ENCODE measurements at places on chromosomes 3 and 15.

- DNase-seq: no peak
These were observed 127.2 kb downstream of the SLCO3A1 start for GRCh38 chr15:91980502-91981267.

DNA sequence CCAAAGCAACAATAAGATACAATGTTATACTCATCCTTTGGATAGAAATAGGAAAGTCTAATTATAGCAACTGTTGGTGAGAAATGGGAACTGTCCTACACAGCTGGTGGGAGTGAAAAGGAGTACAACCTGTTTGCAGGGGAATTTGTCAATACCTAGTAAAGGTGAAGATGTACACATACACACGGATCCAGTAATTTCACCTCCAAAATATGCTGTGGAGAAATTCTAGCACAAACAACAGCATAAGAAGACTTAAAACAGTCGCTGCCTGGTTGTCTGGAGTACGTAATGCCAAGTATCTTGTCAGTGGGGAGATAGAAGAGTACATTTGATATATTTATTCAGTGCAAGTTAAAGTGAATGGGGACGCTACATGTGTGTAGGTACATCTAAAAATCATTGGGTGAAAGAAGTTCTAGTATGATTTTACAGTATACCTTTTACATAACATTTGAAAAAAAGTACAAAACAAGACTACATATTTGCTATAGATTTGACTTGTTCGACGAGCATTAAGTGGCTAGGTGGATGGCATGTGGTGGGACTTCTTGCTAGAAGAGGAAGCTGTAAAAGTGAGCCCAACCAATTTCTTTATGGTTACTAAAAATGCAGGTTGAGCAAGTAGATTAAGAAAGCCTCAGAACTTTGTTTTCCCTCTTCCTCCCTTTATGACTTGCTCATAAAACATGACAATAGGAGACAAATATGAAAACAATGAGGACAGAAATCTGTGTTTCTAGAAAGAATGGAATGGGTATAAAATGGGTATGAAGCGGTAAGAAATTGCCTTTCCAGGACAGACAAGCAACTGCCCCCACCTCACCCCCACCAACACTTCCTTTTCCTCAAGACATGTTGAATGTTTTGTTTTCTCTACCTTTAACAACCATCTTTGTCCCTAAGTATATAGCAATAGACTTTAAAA is 50.2 kb upstream of the CCR4 start:
- peak; percentile 34 for DNase-seq

GRCh38 chr3:24662449-24663345 is 168.0 kb upstream of the THRB start:
- no peak for DNase-seq

DNA sequence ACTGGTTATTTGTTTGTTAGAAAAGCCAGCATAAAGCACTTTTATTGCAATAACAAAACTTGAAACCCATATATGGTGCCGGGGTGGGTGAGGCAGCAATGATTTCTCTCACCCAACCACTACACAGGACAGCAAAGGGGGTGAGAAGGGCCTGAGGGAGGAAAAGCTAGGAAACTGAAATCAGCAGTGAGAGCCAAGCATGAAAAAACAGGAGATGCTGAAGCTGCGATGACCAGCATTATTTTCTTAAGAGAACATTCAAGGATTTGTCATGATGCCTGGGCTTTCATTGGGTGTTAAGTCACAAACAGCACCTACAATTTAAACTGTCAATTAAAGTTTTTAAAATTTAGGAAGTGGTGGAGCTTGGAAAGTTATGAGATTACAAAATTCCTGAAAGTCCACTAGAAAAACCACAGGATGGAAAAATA is 11.9 kb upstream of the TM4SF4 start:
- DNase-seq: no peak

DNA sequence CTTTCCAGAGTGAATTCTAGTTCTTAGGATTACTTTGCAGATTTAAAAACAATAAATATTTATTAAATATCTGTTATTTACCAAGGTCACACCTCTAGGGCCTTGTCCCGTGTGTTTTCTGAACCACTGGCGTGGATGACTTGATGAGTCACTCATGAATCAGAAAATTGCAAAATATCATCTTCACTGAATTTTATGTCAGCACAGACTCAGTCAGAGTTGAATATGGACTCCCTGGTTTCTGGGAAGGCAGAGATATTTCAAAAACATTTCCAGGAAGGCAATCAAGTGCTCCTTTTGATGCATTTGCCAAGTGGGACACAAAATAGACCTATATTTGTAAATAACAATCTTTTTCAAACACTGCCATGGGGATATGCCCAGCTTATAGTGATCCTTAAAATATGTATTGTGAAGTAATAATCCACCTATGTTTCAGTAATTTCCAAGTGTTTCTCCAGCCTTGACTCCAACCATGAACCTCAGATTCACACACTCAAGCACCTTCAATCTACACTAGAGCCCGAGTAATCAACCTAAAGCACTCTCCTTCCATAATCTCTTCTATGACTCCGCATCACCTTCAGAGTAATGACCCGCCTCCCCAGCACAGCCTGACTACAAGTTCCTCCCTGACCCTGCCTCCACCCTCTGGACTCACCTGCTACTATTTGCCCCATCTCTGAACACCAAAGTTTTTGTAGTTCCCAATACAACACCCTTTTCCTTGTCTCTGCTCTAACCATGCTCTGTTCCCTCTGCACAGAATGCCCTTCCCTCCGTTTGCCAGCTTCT is 24.3 kb downstream of the DPH3 start:
- peak; percentile 66 for DNase-seq

DNA sequence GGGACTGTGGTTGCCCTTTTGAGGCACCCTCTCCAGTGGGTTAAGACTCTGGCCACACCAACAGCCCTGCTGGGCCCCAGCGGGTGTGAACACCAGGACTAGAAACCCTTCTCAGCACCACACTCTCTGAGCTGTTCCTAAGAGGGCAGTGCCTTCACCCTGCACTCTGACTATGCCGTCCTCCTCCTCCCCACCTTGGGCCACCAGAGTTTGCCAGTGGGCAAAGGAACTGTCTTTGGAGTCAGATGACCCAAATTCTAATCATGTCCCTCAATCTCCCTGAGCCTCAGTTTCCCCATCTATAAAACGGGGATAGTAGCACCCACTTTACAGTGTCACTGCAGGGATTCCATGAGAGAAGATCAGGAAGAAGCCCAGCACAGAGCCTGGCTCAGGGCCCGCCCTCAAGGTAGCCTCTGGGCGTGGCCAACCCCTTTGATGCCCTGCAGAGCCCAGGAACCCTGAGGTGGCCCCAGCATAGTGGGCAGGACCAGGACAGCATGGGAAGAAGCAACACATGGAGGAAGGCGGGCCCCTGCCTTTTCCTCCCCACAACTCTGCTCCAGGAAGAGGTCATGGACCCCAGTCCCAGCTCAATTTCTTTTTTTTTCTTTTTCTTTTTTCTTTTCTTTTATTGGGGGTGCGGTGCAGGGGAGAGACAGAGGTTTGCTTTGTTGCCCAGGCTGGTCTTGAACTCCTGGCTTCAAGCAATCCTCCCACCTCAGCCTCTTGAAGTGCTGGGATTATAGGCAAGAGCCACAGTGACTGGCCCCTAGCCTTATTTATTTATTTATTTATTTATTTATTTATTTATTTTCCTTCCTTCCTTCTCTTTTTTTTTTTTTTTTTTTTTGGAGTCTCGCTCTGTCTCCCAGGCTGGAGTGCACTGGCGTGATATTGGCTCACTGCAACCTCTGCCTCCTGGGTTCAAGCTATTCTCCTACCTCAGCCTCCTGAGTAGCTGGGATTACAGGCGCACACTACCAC is 115.7 kb upstream of the LINGO1 start:
- DNase-seq: no peak

DNA sequence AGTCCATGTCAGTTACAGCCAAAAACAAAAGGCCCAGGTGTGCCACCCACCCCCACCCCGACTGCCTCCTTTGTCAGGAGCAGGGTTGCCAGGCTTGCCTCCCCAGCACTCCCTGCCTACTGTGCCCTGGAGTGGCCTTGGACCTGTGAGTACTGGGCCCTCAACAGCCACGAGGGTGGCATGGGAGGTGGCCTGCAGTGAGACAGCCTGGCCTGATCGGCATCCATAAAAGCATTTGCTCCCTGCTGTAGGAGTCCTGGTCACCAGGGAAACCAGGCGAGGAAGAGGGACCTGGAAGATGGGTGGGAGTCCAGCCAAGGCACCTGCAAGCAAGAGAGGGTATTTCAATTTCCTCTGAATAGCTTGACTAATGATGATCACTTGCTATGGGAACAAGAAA is 56.4 kb upstream of the KCNMB2 start:
- no peak for DNase-seq

DNA sequence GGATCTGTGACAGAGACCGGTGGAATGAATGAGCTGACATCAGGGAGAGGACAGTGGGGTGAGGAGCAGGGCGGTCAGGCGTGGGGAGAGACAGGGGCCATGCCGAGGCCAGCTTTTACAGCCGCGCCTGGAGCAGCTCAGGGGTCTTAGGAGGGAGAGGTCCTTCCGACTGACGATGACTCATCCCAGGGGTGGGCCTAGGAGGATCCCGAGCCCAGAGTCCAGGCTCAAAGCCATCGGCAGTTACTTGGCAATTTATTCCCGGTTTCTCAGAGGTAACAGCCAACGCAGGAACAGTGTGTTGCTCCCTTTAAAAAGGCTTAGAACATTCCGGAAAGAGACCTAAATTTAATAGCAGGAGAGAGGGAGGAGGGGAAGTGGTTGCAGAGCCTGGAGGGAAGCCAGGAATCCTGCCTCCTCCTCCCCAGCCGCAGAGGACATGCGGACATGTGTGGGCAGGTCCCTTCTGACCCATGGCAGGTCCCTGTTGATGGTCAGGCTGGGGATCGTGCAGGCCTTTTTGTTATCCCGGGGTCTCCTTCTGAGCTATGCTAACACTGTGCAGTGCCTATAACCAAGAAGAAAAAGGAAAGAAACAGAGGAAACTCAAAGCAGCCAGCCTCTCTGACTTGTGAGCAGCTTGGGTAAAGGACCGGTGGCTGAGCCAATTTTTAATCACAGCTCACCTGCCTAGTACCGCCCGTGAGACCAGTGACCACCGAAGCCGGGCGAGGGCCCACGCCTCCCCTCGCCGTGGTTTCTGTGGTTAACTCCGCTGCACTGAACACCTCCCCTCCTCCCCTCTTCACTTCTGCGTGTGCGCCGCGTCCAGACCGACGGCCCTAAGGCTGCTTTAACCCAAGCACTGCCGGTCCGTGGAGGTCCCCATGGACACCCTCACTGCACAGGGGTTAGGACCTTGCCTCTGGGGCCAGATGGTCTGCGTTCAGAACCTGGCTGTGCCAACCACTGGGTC is 392.4 kb upstream of the PROK2 start:
- DNase-seq: peak; percentile 32

GRCh38 chr15:57272771-57273357 is 103.4 kb upstream of the CGNL1 start:
- no peak for DNase-seq

DNA sequence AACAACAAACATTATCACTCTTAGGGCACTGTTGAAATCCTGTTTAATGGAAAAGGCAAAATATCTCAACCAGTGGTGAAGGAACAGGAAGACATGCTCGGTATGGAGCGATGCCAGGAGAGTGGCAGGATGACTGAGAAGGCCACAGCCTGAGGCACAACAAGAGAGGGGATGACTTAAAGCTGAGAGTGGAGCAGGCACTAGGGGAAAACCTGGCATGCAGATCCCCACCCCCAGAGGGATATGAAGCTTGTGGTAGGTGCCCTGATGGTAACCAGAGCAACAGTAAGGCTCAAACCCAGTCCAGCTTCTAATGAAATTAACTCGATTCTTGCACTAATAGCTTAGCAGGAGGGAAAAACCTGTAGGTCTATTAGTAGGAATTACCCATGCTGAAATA is 40.4 kb downstream of the LYSMD4 start:
- DNase-seq: no peak

GRCh38 chr15:89359471-89360293 is 25.1 kb upstream of the POLG start:
- DNase-seq: no peak

DNA sequence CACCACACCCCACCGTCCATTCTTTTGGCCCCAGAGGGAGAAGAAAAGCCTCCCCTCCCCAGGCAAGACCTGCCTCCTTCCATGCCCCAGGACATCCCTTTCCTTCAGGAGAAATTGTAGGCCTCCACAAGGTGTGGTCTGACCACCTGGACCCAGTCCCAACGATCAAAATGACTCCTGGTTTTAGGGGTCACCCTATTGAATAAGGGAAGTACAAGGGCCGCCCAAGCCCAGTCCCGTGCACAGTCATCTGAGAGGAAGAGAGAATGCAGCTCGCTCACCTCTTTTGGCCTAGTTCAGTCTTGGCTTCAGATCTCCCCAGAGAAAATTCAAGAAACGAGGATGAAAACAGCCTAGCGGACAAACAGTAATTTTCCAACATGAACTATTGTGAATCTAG is 249.1 kb downstream of the UACA start:
- DNase-seq: no peak

DNA sequence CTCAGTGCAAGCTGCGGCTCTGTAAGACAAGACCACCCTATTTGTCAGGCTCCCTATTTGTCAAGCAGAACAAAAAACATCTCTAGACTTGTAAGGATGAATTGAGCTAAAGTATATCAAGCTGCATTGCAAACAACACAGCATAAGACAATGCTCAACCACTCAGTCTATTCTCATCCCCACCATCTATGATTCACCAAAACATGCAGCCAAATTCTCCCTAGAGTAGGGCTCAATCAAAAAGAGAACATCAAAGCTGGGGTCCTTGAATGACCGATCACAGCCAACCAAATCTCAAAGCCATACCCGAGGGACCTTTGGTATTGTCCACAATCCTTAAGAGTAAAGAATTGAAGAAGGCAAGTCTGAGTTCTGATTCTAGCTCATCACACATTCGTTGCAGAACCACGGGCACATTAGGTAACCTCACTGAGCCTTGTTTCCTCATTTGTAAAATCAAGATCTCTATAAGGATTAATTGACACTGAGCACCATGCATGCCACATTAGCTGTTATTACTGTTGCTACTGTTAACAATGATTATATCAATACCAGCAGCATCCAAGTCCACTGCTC is 31.2 kb downstream of the RFTN1 start:
- peak; percentile 65 for DNase-seq
